Activated CD4-positive, alpha-beta T cell treated with anti-CD3 and anti-CD28 coated beads, Interleukin-2, amount 50 U/mL, for 4 hours (primary cell): ENCODE measurements at places on chromosomes 1 and 21.
A peak's percentile ranks its signal among the peaks of the same experiment; 100 is the strongest.

DNA sequence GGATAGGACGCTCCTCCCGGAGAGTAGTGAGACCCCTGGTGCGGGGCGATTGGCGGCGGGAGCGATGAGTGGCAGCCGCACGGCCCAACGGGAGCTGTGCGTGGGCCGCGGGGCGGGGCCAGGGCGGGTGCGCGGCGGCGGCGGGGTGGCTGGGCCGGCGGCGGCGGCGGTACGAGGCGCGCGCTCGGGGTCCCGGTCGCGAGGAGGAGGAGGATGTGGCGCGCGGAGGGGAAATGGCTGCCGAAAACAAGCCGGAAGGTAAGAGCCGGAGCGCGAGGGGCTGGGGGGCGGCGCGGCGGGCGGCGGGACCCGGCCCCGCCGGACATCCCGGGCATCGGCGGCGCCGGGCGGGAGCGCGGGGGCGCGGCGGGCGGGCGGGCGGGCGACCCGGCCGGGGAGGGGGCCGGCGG, at the start of gene CAMTA1:
Gene CAMTA1 (plus strand): TSS at position 137 of the 410 bp plus-strand sequence. CDS start 77 bp downstream, at position 214.
- DNase-seq: no peak

DNA sequence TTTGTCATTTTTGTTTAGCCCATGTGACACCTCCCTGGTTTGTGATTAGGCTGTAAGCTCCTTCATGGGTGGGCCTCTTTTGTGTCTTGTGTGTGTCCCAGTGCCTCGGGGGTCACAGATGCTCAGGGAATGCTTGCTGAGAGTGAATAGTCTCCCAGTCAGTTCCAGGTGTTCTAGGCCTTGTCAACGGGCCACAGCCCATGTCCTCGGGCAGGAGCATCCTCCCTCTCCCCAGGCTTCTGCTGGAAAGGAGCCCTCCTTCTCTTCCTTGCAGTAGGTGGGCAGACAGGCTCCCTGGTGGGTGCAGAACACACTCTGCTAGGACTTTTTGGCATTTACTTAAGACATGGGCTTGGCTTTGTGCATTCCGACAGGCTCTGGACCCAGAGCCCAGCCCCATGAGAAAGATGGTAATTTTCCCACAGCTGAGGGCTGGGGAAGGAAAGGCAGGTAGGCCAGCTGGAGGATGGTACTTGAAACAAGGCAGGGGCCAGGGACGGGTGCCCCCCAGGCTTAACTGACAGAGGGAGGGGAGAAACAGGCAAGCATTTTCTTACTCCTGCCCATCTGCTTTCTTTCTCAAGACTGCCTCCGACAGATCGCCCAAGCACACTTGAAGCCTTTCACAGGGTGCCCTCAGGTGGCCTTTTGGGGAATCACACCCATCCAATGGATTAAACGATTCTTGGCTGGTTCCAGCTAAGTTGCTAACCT, 7.1 kb upstream of the CPLANE2 start:
- DNase-seq: peak; percentile 71

- peak; percentile 16 for DNase-seq
Measured at GRCh38 chr1:117657031-117657430, 51.2 kb downstream of the TENT5C start.

DNA sequence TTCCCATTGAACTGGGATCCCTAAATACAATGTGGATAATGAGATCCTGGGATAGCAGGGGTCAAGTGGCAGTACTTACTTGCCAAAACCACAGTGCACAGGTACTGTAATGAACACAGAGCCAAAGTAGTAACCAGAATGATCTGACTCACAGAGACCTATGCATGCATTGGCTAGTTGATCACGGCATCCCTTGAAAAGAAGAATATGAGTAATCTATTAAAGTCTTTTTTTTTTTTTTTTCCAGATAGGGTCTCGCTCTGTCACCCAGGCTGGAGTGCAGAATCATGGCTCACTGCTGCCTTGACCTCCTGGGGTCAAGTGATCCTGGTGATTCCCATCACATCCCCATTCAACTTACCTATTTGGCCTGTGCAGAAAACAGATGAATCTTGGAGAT, 29.4 kb upstream of the EIF4G3 start:
- no peak for DNase-seq

- DNase-seq: no peak
Measured at GRCh38 chr21:32733990-32734613, 6.3 kb upstream of the SYNJ1 start.

DNA sequence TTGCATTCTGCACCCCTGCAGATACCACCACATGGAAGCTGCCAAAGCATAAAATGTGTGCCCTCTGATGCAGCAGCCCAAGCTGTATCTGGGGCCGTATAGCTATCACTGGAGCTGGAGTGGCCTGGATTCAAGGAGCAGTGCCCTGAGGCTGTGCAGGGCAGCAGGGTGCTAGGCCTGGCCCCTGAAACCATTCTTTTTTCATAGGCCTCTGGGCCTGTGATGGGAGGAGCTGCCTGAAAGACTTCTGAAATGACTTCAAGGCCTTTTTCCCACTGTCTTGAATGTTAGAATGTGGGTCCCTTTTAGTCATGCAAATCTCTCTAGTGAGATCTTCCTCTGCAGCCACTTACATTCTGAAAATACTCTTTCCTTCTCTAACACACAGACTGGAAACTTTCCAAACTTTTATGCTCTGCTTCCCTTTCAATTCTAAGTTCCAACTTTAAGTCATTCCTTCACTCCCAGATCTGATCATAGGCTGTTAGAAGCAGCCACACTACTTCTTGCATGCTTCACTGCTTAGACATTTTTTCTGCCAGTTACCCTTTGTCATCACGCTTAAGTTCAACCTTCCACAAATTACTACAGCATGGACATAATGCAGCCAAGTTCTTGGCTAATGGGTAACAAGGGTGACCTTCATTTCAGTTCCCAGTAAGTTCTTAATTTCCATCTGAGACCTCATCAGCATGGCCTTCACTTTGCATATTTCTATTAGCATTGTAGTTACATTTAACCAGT, 42.4 kb downstream of the DRAM2 start:
- DNase-seq: no peak

- no peak for DNase-seq
Measured at GRCh38 chr1:165481820-165482532, 37.0 kb upstream of the RXRG start.

GRCh38 chr1:20324704-20325406, 34.2 kb downstream of the VWA5B1 start:
- DNase-seq: no peak

GRCh38 chr1:189405419-189405818, 1072.2 kb downstream of the BRINP3 start:
- DNase-seq: no peak

GRCh38 chr1:41512701-41513382, 28.4 kb upstream of the EDN2 start:
- DNase-seq: no peak

DNA sequence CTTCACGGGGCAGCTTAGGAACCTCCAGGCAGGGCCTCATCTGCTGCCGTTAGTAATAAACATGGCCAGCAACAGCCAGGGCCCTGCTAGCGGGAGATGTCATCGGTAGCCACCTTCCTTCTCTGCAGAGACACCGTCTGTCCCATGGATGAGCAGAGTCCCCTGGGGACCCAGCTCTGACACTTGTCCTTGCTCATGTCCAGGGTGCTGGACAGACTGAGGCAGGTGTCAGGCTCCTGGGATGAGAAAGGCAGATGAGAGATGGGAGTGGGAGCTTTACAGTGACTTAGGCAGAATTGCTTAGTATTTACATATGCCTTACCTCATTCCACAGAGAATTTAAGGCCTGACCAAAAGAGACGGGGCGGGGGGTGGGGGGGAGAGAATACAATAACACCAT, 25.0 kb downstream of the CAPN2 start:
- no peak for DNase-seq

DNA sequence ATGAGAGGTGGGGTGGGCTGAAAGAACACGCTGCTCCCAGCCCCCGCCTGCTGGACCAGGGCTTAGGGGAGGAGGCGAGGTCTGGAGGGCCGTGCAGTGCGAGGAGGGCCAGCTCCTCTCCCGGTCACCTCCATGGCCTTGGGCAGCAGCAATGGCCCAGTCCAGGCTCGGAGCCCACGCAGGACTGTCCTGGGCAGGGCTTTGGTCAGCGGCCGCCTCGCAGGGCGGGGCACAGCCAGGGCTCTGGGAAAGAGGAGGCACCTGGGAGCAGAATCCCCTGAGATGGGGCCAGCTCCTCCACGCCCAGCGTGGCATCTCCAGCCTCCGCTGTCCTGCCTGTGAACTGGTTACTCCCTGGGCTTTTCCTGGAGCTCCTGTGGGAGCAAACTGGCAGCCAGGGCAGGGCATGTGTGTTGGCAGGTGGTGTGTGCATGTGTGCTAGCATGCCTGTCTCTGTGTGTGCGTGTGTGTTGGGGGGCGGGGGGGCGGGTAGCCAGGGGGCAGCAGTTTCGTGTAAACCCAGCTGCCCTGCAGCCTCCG, 27.4 kb downstream of the ARHGEF16 start:
- no peak for DNase-seq

GRCh38 chr21:42025376-42026081, 15.4 kb upstream of the ZBTB21 start:
- no peak for DNase-seq

DNA sequence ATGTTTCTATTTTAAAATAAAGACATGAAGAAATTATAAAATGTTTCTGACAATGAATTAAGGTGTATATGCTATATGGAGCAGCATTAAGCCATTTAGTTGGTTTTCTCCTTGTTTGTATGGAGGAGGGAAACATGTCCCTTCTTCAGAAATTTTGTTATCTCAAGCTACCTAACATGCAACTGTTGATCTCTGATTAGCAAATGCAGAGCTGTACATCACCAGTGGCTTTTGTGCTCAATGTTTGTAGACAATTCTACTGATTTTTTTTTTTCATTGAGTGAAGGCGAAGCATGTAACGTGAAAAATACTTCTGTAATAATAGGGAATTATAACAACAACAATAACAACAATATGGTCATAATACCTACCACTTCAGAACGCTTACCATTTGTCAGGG, 463.7 kb downstream of the PLPP3 start:
- no peak for DNase-seq

GRCh38 chr1:41482001-41482765, 2.3 kb downstream of the EDN2 start:
- no peak for DNase-seq

- DNase-seq: no peak
Measured at GRCh38 chr21:30924146-30924700, 42.8 kb upstream of the KRTAP11-1 start.

DNA sequence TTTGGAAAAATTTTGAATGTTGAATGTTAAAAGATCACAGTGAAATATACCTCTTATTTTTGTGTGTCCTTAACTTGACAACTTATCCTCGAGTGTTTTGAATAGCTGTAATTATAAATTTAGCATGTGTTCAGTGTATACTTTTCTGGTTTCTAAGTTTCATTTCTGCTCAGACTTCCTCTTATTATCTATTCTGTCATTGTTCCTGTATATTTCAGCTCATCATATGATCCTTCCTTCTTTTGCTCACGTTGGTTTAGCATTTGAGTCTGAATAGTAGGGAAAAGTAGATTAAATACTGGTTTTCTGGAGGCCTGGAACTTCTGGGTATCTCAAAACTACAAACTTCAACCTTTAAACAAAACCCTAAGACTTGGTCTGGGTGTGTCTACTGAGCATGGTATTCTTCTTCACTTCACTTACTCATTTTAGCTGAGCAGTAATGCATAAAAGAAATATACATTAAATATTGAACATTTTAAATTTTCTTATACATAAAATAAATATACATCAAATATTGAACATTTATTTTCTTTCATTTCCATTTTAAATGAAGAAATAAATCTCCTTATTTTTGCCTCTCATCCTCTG, 3.3 kb upstream of the ATP6V1G3 start:
- DNase-seq: no peak

DNA sequence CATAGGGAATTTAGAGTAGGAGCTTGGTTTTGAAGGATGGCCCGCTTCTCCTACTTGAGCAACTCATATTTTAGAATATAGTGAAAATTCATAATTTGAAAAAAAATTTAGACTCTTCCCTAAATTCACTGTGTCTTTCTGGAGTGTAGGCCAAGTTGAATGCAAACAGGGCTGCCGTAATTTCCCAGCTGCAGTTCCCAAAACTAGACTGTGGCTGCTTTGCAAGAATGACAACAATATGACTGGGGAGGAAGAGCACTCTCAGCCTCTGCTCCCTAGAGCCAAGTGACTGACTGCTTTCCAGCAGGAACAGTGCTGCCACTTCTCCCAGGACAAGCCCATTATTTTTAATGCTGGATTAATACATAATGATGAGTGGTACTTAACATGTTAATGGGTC, 209.0 kb downstream of the RHOU start:
- DNase-seq: no peak

GRCh38 chr1:10939654-10940450, 72.6 kb upstream of the TARDBP start:
- peak; percentile 22 for DNase-seq

- no peak for DNase-seq
Measured at GRCh38 chr1:228902781-228903433, 167.6 kb downstream of the RHOU start.

- no peak for DNase-seq
Measured at GRCh38 chr1:158552296-158552695, 1.9 kb downstream of the OR6Y1 start.

GRCh38 chr1:94068096-94068998, 52.6 kb downstream of the ABCA4 start:
- DNase-seq: no peak

GRCh38 chr1:158124034-158124433, 56.7 kb upstream of the CD1D start:
- DNase-seq: no peak

- DNase-seq: no peak
Measured at GRCh38 chr1:39753132-39754025, 14.7 kb downstream of the PPIE start.

DNA sequence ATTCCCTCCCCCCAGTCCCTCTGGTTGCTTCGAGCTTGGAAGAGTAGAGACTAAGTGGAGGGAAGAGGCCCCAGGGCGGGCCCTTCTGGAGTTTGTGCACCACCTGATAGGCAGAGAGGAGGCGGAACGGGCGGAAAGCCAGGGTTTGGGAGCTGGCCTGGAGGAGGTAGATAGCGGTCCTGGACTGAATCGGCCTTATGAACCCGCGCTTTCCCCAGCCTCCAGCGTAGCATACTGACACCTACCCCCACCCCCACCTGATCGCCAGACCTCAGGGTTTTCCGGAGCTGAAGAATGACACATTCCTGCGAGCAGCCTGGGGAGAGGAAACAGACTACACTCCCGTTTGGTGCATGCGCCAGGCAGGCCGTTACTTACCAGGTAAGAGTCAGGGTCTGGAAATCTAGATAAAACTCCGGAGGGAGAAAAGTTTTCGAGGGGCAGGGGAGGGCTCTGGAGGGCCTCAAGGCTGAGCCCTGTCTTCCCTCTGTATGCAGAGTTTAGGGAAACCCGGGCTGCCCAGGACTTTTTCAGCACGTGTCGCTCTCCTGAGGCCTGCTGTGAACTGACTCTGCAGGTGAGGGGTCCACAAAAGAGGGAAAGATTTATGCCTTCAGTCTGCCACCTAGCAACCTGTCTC, 705 bp downstream of the UROD start:
- DNase-seq: peak; percentile 32

- DNase-seq: no peak
Measured at GRCh38 chr1:239025223-239025622, 361.1 kb upstream of the CHRM3 start.

DNA sequence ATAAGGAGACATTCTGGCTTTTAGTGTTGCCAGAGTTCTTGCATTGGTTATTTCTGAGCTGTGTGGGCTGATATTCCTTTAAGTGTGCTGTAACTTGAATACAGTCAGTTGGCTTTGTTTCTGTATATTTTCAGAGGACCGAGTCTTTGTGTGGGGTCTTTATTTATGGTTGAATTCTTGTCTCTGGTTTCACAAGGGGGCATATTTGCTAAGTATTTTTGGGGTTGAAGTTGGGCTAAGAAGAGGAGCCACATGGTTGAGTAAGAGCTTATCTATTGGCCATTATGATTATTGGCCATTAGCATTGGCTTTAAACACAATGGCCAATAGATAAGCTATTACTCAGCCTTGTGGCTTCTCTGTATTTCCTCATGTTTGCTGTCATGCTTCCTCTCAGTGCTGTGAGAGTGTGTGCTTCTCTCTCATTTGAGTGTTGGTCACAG, 26.3 kb upstream of the PTGFR start:
- no peak for DNase-seq
